ENCODE measurements at places on chromosomes 3 and 15.

- DNase-seq, result no peak
Measured at GRCh38 chr15:93088200-93088980, 621 bp downstream of the RGMA start.

DNA sequence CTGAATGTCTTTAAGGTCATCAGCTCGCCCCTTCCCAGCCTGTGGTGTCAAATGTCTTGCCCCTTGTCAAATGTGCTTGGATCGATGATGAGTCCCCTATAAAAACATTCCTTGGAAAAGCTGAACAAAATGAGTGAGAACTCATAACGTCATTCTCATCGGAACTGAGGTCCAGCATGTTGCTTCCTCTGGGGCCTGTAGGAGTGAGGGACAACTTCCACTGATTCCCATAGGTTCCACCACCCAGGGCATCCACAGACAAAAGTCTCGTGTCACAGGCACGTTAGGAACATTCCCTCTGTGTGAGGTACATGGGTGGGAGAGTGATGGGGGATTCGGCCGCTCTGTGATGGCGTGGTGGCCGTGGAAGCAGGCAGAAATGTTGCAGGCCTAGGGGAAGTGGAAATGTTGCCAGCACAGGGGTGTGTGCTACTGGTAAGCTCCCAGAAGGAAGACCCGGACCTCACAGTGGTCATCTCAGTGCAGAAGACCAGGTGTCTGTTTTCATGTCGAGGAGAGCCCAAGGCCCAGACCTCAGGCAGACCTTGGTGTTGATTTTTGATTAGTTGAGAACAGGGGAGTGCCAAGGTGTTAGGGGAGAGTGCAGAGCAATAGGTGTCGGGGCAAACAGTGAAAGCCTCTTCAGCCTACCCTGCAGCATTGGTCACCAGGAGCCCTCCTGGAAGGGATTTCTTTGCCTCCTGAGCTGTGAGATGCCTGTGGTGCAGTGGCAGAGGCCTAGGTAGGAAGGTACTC lies 96.8 kb downstream of the SNRPN start:
- DNase-seq, result no peak

- no peak for DNase-seq
Measured at GRCh38 chr15:73838831-73839426, 34.4 kb upstream of the TBC1D21 start.

DNA sequence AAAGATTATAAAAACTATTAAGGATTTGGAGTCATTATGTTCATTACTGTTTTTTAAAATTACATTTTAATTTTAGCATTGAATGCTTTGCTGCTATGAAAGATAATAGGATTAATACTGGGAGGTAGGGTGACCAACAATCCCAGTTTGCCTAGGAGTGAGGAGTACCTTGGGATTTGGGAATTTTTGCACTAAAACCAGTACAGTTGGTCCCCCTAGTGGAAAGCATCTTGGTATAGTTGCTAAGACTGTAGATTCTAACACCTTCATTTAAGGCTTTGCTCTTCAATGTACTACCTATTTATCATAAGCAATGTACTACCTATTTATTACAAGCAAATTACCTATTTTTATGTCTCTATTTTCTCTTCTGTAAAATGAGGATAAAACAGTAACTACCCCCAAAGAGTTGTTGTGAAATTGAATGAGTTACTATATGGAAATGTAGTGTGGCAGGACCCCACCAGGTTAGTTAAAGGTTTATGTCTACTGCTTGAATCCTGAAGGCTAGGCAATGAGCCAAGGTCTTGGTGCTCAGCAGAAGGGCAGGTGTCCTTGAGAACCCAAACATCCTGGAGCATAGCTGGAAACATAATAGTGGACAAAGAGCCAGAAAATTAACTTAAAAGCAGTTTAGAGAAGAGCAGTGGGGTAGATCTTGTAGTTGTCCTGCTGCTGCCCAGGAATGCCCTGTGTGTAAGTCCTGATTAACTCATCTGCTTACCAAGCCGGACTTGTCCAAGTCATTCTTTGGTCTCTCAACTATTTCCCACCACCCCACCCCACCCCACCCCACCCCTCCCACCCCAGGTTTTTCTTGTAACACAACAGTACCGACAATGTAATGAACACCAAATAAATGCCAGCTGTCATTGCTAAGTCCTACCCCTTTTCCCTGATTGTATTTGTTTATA lies 49.2 kb upstream of the NMD3 start:
- no peak for DNase-seq

GRCh38 chr15:95866711-95867440 lies 463.6 kb upstream of the NR2F2 start:
- no peak for DNase-seq

DNA sequence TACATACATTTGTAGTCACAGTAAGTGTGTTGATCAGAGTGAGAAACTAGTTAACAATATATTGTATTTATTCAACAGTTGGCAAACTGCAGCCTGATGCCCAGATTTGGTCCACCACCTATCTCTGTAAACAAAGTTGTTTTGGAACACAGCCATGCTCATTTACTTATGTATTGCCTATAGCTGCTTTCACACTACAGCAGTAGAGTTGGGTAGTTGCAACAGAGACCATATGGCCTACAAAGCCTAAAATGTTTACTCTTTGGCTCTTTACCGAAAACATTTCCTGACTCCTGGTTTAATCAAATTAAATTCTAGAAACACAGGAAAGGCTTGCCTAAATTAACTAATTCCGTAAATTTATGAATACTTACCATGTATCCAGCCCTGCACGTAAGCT lies 39.4 kb downstream of the CMC1 start:
- no peak for DNase-seq

- DNase-seq, result no peak
Measured at GRCh38 chr3:140086642-140087041, 151.7 kb downstream of the CLSTN2 start.

GRCh38 chr3:56811546-56812202 lies 9.9 kb upstream of the ARHGEF3 start:
- no peak for DNase-seq

DNA sequence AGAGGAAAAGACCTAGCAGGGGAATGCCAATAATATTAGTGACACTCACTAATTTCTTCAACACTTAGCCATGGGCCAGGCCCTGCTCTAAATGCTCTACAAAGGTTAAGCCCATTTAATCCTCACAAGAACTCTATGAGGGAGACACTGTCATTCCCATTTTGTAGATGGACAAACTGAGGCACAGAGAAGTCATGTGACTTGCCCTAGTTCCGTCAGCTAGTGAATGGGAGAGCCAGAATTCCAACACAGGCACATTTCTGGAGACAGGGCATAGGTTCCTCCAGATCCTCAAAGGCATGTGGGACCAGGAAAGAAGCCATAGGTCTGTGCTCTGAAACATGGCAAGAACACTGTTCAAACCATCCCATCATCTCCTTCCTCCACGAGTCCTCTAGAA lies 31.5 kb downstream of the LOXL1 start:
- no peak for DNase-seq

DNA sequence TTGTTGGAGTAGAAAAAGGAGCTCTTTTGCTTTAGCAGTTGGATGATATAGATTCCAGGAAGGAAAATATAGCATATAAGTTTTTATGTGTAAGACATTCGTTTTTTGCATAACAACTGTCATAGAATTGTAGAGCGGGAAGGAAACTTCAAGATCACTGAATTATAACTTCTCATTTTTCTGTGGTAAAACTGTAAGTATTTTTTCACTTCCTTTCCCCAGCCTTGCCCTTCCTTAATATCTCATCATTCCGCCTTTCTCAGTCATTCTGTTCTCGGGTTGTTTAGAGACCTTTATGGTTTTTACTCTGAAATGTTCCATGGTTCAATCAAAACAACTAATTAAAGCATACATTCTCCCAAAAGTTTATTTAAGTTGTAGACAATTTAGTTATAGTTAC lies 1.1 kb downstream of the EAF2 start:
- DNase-seq, result no peak

DNA sequence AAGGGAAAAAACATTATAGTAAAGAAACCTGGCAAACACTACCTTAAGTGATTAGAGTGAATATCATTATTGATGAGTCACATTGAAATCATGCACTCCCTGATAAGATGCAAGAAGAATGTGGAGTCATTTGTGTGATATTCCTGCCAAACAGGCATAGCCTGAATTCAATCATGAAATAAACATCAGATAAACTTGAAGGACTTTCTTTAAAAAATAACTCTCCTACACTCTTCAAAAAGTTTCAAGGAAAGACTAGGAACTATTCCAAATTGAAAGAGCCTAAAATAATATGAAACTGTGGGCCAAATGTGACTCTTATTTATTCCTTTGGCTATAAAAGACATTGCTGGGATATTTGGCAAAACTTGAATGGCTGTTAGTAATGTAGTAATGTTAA lies 625.7 kb upstream of the LMCD1 start:
- no peak for DNase-seq

DNA sequence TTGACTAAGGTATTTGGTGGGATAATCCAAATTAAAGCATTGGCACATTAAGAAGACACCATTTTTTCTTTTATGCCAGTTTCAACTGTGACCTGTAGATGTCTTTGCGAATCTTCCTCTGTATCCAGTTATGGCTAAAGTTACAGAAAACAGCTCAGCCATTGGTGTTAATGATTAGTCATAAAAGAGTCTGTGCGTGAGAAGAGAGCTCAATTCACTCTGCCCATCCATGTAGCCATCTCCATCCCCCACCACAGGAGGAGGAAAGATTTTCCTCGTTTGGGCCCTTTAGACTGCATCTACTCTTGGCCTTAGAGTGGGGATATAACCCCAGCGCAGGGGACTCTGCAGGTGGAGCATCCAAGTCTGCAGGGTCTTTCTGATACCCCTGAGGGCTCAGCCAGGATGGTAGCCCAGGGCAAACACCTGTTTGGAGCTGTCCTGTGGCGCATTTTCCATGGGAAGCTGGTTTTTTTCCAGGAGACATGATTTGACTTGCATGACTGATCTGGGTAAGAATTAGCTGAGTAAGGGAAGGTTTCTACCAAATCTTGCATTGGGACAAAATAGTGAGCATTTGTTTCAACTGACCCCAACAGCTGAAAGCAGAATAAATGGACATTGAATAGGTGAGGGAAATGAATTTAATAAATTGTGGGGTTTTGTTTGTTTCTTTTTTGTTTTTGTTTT lies 29.5 kb downstream of the NANOGP8 start:
- DNase-seq, result no peak

DNA sequence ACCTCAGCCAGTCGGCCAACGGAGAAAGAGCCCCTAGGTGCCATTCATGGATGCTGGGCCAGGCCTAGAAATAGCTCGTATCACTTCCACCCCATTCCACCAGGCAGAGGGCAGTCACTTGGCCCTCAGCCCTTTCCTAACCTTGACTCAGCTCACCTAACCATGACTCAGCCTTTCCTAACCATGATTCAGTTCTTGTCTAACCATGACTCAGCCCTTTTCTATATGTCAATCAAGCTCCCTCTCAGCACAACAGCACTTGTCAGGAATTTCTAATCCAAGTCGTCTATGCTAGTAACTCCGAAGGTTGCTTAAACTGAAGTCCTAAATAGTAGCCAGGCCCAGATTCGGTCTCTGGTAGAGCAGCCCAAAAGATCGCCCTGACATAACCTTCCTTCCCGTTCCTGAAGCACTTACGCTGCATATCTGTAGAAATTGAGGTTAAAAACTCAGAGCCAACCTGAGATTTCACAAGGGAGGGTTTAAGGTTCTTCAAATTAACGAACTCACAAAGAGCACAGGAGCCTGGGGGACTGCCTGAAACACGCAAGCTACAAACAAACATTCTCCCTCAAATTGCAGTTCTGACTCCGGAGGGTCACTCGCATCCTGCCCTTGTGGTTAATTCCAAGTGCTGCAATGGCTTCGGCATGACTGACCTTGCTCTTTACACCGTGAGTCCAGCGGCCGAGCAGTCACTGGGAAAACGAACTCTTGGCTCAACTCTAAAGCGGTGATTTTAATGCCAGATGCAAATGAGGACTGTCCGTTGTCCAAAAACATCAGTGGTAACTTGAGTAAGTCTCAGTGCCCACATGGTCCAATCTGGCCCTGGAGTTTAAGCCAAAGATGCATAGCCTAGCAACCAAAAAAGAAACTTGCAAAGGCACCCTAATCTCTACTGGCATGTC lies 99.9 kb downstream of the ADAMTS17 start:
- DNase-seq, result no peak

- no peak for DNase-seq
Measured at GRCh38 chr3:186492385-186492984, 51.7 kb downstream of the CRYGS start.

GRCh38 chr3:18344306-18345014 lies 80.7 kb downstream of the SATB1 start:
- DNase-seq, result no peak

- DNase-seq, result no peak
Measured at GRCh38 chr3:62199126-62199525, 174.2 kb downstream of the FEZF2 start.

- DNase-seq, result peak; percentile 19
Measured at GRCh38 chr3:151439652-151440125, 21.2 kb downstream of the IGSF10 start.

DNA sequence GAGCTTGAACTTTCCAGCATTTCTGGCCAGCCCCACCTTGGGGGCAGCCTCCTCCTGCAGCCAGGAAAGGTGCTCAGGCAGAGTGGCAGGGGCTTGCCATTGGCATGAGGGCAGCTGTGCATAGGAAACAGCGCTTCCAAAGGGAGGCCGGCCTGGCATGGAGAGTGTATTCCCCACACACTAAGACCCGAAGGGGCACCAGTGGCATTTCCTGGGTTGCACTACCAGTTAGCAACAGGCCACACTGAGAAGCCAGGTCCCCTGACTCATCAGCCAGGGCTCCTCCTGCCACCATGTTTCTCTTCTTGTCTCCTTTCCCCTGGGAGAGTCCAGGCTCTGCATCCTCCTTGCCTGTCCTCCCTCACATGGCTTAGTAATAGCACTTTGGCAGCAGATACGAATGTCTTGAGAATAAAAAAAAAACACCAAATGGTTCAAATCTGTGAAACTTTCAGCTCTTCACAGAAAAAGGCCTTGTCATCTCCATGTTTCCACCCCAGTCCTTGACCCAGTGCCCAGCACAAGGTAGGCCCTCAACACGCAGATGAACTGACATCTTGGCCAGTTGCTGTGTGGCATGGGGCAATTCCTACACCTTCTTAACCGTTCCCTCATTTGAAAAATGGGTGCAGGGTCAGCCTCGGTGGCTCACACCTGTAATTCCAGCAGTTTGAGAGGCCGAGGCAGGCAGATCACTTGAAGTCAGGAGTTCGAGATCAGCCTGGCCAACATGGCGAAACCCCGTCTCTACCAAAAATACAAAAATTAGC lies 180.4 kb downstream of the SMAD6 start:
- DNase-seq, result peak; percentile 90

GRCh38 chr3:197828-198491 lies 1.4 kb downstream of the CHL1 start:
- no peak for DNase-seq
